ENCODE measurements at places on chromosomes 7 and 10.

- peak; percentile 39 for DNase-seq
These were observed 15.4 kb downstream of the ACSL5 start for GRCh38 chr10:112389271-112389822.

DNA sequence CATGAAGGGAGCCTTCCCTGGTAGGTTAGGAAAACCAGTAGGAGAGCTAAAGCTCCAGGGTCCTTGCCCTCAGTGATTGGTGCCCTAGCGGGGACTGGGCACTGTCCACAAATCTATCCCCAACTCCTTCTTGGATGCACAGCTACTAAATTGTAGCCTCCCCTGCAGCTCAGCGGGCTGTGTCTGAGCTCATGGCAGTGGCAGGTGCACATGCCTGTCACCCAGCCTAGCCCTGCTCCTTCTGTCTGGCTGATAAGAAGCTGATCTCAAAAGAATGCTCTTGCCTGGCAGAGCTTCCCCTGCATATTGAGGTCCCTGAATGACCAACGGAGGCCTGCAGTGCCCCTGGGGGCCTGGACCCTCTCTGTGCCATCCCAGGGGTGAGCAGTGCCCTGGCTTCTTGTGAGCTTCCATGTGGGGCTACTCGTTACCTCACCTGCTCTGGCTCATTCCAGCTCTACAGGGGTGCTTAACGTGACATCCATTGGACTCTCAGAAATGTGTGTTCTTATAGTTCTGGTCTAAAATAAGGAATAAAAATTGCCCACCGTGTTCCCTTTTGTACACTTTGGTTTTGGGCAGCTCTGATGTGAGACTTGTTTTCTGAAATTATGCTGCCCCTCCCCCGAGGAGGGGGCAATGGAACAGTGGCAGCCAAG is 59.8 kb upstream of the ANTXRL start:
- no peak for DNase-seq

- no peak for DNase-seq
These were observed 517 bp downstream of the ITGB1 start for GRCh38 chr10:32957341-32958084.

DNA sequence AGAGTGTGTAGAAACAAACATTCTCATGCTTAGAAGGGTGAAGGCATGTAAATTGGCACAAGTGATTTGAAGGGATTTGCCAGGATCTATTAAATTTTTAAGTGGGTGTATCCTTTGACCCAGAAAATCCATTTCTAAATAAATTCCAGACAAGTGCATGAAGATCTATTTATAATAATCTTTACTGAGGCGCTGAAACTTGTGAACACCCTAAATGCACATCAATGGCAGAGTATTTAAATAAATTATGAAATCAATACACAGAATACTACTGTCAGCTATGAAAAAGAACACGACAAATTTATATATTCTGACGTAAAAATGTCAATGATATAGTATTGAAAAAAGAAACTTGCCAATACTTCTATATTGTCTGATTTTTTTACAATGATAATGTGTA is 17.9 kb downstream of the ZNF777 start:
- no peak for DNase-seq

- DNase-seq: no peak
These were observed 14.0 kb downstream of the ASNS start for GRCh38 chr7:97858221-97858620.

DNA sequence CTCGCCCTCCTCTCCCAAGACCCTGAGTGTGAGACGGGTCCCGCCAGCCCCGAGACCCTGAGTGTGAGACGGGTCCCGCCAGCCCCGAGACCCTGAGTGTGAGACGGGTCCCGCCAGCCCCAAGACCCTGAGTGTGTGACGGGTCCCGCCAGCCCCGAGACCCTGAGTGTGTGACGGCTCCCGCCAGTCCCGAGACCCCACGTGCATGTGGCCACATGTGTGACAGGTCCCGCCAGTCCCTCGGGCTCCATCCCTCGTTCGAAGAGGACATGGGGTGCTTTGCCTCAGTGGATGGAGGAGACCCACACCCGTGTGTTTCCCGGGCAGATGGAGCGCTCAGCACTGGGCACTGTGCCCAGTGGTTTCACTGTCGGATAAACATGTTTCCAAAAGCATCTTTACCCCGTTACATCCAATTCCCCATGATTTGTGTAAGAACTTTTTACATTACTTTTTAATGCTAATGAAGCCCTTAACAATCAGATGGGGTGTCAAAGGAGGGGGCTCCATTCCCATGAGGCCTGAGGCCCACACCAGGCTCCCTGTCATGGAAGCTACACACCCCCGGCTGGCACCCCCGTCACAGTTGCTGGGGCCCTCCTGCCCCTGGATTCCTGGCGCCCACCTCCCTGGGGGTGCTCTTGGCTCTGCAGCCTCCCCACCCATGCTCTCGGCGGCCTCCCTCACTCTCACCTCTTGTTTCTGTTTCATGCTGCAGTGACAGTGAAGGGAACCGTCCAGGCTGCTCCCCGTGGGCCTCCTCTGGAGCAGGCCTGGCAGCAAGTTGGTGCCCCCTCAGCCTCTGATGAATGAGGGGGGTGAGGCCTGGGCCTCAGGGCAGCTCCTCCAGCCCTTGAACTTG is 48.5 kb upstream of the CFAP46 start:
- no peak for DNase-seq

- DNase-seq: no peak
These were observed 384.9 kb upstream of the PFKP start for GRCh38 chr10:2682491-2682890.

DNA sequence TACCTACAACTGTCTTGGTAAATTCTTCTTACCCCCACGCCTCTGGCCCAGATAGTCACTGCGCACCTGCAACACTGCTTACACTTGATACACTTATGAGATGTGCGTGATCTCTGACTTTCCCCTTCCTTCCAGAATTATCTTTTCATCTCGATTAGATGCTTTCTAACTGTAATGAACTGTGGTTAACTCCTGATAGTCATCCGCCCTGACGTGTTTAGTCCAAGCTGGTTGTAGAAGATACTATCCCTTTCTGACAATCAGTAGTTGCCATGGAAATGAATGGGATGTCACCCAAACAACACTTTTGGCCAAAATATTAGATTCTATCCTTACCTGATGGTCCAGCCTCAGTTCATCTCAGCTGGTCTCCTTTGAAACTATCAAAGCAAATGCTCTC is 241.5 kb downstream of the ADAM12 start:
- no peak for DNase-seq

- no peak for DNase-seq
These were observed 22.4 kb downstream of the KCNH2 start for GRCh38 chr7:150955519-150956394.

GRCh38 chr7:46484906-46485305 is 563.8 kb upstream of the IGFBP3 start:
- no peak for DNase-seq

DNA sequence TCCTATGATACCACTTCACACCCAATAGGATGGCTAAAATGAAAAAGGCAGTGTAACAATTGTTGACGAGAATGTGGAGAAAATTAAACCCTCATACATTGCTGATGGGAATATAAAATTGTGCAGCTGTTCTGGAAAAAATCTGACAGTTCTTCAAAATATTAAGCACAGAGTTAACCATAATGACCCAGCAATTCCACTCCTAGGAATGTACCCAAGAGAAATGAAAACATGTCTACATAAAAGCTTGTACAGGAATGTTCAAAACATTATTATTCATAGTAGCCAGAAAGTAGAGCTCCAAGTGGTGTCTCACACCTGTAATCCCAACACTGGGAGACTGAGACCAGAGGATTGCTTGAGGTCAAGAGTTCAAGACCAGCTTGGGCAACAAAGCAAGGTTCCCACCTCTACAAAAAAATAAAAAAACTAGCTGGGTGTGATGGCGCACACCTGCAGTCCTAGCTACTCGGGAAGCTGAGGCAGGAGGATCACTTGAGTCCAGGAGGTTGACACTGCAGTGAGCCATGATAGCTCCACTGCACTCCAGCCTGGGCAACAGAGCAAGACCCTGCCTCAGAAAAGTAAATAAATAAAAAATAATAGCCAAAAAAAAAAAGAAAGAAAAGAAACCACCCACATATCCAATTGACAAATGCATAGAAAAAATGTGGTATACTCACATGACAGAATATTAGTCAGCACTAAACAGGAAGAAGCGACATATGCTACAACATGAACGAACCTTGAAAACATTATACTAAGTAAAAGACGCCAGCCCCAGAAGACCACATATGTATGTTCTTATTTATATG is 5.0 kb downstream of the RHEB start:
- DNase-seq: no peak

GRCh38 chr7:56483153-56483552 is 366.9 kb upstream of the NUPR2 start:
- DNase-seq: no peak

GRCh38 chr7:88104732-88105131 is 115.1 kb downstream of the SRI start:
- no peak for DNase-seq
